ENCODE measurements at places on chromosomes 12 and 14. TPM values are rescaled to one million over a fixed set of nuclear protein-coding genes. Genes with fewer than 3 reads are reported as not detected.

TPPP2 gene
- not detected for total RNA-seq

C1S gene
- total RNA-seq = 99.0 TPM

SERPINA6 gene
- not detected for total RNA-seq

TMPRSS12 gene
- total RNA-seq = not detected

NELL2 gene
- total RNA-seq = 12.7 TPM

ACOT4 gene
- total RNA-seq = 1.2 TPM

FSCB gene
- total RNA-seq = 0.10 TPM

SLC7A8 gene
- 27.5 TPM for total RNA-seq

DLK1 gene
- total RNA-seq = 114 TPM

ABCC9 gene
- 46.3 TPM for total RNA-seq

GLIPR1L1 gene
- not detected for total RNA-seq

TFCP2 gene
- total RNA-seq = 17.4 TPM

CLEC7A gene
- total RNA-seq = 5.8 TPM

MORN3 gene
- 0.59 TPM for total RNA-seq

TDRD9 gene
- 0.39 TPM for total RNA-seq

SLC5A8 gene
- total RNA-seq = 1.7 TPM

Measured in skin of body (tissue), 3 donors.